ENCODE measurements at places on chromosomes 12 and 14.

DNA sequence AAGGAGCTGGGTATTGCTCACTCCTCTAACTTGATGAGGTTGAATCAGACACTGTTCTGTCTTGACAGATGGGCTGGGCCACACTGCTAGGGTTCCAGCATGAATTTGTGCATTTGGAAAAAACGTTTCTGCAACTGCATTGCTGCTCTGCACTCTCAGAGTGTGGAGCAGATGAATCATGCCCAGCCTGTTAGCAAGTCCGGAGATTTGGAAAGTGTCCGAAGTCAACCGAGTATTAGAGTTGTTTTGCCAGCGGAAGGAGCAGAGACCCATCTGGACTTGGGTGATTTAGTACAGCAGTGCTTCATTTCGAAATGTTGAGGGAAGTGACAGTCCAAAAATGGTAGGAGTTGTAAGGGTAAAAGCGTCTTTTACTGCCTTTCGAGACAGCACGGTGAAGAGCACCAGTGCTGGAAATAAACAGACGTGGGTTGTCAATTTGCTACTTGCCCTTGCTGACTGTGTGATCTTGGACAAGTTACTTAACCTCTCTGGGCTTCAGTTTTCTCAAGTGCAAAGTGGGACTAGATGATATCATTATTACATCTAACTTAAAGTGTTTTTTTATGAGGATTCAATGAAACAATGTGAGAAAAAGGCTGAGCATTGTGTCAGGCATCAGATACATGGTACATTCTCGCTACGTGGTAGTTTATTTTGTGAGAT lies 139.5 kb downstream of the CHST11 start:
- no peak for DNase-seq

- no peak for DNase-seq
Measured at GRCh38 chr12:107731366-107731765, 29.6 kb downstream of the PRDM4 start.

DNA sequence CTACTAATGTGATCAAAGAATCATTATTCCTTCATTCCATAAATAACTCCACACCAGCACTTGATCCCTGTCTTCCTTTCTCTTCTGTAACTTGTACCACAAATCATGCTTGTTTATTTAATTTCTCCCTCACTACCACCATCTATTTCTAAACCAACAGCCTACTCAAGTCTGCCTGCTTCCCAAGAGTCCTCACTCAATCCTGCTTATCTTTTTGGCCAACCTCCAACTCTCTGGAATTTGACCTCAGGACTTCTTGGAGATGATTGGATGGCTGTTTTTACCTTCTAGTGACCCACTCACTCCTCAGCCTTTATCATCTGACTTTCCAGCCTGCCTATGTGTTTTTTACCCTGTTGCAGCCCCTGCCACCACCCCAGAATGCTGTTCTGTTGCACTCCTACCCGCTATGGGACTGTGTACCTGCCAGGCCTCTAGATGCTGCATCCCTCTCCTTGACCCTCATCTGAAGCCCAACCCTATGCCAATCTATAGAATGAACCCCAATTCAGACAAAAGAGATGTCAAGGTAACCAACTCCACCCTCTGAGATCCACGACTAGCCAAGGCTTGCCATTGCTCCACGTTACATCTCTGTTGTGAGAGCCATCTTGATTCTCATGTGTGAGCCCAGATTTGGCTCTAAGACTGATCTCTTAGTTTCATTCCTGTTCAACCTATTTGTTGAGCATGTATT lies 150.2 kb upstream of the PLEKHG7 start:
- DNase-seq, result no peak

DNA sequence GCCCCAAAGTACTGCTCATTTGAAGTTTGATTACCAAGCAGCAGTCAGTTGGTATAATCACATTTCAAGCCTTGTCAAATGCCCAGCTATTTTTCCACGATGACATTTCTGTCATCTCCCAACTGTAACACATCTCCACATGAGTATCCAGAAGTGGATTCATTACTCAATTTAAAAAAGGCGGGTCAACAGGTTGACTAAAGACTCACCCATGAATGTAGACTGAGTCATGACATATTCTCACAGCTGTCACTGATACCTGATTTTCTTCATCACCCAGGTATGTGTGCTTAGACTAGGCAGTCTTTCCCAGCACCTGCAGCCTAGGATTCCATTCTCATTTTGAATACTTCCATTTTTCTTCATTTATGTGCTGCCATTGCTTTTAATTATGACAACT lies 75.1 kb upstream of the DBX2 start:
- DNase-seq, result no peak

DNA sequence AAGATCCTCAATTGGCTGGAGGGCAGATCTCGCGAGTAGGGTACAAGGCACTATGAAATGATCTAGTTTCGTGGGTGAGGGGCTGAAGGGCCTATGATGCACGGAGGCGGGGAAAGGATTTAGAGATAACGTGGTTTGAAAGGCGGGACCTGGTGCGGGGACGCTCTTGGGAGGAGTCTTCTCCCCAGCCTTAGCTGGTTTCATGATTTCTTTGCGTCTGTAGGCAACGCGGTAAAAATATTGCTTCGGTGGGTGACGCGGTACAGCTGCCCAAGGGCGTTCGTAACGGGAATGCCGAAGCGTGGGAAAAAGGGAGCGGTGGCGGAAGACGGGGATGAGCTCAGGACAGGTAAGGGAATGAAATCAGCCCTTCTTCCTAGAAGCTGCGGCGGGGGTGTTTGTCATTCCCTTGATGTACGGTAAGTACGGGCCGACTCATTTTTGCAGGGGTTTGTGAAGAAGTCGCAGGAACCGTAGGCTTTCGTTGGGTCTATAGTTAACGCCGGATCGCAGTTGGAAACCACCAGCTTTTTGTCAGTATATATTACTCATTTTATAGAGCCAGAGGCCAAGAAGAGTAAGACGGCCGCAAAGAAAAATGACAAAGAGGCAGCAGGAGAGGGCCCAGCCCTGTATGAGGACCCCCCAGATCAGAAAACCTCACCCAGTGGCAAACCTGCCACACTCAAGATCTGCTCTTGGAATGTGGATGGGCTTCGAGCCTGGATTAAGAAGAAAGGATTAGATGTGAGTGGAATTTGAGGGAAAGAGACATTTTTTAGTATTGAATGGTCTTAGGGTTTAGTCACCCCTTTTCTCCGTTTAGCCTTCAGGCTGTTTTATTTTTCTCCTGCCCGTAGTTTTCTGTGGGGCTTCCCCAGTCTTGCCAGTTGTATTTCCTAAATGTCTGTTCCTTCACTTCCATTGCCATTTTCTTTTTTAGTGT lies 602 bp downstream of the APEX1 start:
- peak; percentile 87 for DNase-seq

- no peak for DNase-seq
Measured at GRCh38 chr12:4331221-4331620, 10.2 kb downstream of the TIGAR start.

- no peak for DNase-seq
Measured at GRCh38 chr14:68749487-68750475, 43.1 kb downstream of the ZFP36L1 start.

DNA sequence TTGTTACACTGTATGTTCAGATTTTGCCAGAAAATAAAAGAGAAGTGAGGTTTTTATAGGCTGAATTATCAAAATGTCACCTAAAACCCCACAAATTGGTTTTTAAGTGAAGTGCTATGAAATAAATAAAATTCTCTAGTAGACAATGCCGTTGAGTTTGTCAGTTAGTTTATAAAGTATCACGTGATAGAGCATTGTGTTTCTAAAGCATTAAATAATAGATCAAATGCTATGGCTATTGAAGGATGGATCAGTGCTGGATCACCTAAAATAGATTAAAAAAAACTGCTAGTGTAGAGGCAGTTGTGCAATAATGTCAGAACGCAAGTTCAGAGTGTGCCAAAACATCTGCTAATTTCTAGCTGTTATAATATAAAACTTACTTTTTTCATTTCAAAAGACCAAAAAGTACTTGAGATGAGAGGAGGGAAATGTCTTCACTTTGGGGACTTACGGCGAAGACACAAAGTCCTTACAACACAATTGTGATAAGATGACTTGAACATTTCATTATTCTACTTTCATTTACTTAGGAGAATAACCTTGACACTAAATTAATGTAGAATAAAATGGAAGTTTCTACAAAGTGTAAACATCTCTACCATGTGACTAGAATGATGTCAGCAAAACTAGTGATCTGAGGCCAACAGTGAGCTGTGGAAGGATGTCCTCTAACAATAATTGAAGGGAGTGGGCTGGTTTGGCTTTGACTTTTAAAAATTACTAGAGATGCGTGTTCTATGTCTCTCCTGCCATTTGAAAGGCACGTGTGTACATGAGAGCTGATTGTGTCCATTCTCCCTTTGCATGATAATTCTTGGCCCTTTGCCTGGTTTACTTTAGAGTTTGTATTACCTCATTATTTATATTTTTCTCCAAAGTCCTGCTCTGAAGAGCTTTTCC lies 154.4 kb upstream of the PDE3A start:
- DNase-seq, result no peak

GRCh38 chr14:89900802-89901201 lies 53.7 kb downstream of the EFCAB11 start:
- DNase-seq, result no peak
